ENCODE measurements at places on chromosomes 2 and 18.
A peak's percentile ranks its signal among the peaks of the same experiment; 100 is the strongest.

DNA sequence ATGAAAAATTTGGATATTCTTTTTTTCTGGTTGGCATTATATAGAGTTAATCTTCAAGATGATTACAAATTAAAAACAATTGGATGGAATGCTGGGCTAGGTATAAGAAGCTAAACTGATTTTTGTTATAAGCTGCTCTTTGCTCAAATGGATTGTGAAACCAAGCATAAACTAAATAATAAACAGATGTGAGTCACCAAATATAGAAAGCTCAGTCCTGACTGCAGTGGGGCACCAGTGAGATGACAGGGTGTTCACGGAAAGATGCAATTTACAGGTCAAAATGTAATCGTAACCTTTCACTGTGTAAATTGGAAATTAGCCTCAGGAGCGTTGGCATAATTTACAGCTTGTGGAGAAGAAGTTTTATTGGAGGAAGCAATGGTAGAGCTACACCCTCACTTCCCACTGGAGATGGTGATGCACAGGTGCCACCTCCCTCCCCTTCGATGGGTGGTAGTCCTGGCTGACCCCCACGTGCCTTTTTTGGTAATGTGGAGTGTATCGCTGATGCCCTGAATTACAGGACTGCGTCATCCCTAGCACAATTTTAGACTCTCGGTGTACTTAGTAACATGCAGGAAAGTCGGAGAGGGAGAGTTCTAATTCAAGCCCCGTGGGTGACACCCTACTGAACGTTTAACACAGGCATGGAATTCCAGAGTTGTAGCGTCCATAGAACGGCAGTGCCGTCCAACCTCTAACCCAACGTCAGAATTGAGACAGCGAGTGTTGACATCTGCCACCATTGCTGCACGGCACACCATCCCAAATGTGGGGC, 73.9 kb upstream of the NFATC1 start:
- no peak for DNase-seq

DNA sequence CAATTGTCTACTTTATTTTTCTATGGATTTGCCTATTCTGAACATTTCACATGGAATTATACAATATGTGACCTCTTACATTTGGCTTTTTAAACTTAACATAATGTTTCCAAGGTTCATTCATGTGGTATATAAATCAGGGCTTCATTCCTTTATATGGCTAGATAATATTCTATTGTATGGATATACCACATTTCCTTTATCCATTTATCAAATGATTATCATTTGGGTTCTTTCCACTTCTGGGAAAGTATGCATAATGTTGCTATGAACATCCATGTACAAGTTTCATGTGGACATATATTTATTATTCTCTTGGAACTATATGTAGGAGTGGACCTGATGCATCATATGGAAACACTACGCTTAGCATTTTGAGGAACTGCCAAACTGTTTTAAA, 99.7 kb upstream of the NCKAP5 start:
- no peak for DNase-seq

GRCh38 chr2:213243189-213244044, 40.8 kb upstream of the SPAG16 start:
- no peak for DNase-seq

DNA sequence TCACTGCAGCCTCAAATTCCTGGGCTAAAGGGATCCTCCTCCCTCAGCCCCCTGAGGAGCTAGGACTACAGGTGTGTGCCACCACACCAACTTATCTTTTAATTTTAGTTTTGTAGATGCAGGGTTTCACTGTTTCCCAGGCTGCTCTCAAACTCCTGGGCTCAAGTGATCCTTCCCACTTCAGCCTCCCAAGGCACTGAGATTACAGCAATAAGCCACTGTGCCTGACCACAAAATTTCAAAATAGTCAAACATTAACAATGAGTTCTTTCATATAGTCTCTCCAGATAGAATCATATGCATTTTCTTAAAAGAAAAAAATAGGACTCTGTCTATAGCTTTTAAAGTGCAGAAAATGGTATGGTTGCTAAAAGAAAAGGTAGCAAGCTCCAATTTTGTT, 24.9 kb upstream of the PID1 start:
- no peak for DNase-seq

DNA sequence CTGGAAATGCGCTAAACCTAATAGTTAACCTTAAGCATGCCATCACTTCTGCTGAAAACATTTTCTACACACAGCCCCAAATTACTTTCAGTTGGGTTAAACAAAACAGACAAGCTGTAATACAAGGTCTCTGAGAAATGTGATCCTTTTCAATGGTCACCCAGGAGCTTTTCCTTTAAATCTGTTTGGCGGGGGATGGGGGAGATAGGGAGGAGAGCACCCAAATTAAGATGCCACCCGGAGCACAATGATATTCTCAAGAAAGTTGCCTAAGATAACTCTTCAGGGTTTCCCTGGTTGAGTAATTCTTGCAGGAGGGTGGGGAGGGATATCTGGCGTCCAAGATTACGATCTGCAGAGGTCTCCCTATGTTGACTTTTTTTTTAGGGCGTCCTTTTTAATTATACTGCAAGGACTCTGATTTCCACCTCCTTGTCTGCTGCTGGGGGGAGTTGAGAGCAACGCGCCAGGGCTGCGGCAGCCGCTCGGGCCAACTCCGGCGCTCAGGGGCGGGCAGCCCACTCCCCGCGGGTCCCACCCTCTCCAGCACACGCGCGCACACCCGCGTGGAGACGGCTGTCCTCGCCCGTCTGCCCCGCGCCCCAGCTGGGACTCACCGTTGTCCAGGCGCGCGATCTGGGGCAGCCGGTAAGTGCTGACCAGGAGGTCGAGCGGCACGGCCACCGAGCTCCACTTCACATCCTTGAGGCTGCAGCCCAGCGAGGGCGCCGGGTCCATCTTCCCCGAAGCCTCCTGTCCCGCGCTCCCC, 807 bp downstream of the GAREM1 start:
- DNase-seq, result peak; percentile 71

- no peak for DNase-seq
Measured at GRCh38 chr18:51120809-51121596, 76.5 kb downstream of the MEX3C start.

Data from tongue (tissue), 3 donors.